ENCODE measurements at places on chromosomes 12 and 14.

- peak; percentile 36 for DNase-seq
These were observed 536.3 kb upstream of the CCDC196 start for GRCh38 chr14:65949711-65950516.

DNA sequence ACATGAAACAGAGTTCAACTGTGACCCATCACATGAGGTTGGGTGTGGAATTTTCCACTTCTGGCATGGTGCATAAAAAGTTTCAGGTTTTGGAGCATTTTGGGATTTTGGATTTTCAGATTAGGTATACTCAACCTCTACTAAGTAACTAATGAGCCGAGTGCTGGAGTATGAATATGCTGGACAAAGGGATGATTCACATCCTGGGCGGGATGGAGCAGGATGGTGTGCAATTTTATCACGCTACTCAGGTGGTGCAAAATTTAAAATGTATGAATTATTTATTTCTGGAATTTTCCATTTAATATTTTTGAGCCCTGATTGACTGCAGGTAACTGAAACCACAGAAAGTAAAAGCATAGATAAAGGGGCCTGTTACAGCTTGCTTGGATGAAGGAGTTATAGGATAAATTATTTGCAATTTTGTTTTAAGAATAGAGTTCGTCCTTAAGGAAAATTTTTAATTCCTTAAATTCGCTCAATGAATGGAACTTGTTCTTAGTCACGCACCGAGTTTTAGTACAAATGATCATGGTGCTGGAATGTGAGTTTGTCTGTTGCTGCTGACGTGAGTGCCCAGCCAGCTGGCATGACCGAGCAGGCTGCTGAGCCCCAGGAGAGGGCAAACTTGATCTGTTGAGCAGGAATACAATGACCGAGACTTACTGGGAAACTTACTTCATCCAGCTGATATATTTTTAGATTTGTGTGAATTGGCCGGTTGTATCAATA, 176.3 kb downstream of the ESR2 start:
- peak; percentile 76 for DNase-seq

- DNase-seq: no peak
These were observed 123.1 kb downstream of the PAH start for GRCh38 chr12:102793921-102794320.

DNA sequence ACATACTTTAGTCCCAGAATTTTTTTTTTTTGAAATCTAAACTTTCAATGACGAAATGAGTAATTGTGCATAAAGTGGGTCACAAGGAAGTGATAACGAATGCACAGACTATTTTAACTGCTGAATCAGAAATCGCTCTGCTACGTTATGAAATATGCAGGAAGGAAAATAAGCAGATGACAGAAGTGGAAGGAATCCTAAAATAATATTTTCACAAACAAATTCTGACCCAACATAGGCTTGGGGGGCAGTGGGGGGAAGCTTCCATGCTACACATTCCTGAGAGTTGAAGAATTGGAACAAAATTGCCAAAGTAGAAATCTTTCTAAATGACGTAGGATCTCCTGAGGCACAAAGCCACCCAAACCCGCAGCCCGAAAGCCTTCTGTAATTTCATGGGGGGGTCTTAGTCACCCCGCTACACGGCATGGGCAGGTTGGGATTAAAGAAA, 89.6 kb downstream of the ARF6 start:
- DNase-seq: peak; percentile 40

GRCh38 chr12:91387461-91388134, 205.0 kb upstream of the DCN start:
- no peak for DNase-seq

DNA sequence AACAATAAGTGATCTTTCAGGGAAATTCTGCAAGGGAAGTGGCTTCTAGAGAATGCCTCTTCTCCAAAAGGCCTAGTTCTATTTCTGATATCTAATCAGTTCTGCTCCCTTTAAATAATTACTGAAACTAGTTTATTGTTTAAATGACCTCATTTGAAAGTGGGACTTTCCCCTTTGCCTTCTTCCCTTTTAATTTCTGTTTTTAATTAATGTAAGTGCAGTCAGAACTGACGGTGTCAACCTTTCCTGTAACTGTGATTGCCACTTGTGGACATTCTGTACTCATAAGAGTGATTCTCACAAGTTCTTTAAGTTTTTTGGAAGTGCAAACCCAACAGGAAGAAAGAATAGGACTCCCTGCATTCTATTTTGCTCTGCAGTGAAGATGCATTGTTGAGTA, 265.3 kb upstream of the PLEKHG7 start:
- no peak for DNase-seq

- no peak for DNase-seq
These were observed 31.5 kb downstream of the EPS8 start for GRCh38 chr12:15757553-15758255.

DNA sequence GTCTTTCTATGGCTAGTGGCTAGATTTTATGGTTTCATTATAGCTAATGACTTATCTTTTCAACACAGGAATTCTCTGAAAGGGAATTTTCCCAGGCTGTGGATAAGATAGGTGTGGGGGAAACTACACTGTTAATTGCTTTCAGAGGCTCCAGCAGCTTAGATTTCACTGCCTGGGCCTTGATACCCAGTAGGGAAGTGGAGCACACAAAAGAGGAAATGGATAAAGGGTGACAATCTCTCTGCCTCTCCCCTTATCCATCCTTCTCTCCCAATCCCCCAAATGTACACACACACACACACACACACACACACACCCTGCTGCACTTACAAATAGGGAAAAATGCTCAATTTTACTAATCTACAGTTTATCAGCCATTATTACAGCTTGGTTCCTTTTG, 19.1 kb downstream of the SIX4 start:
- no peak for DNase-seq

DNA sequence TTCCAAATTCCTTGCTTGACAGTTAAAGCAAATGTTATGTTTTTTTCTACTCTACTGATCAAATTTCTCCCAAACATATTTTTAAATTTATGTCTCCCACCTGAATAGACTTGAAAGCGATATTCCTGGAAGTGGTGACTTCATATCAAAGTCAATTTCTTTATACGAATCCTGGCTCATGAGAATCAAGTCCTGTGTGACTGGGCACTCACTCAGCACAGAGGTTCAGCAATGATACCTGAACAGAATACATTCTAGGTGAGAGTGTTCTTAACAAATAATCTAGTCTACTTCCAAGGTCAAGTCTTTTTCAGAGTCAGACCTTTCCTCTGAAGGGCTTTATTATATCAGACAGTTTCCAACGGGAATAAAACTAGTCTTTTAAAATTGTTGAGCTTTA, 1070.6 kb downstream of the TRHDE start:
- DNase-seq: no peak

DNA sequence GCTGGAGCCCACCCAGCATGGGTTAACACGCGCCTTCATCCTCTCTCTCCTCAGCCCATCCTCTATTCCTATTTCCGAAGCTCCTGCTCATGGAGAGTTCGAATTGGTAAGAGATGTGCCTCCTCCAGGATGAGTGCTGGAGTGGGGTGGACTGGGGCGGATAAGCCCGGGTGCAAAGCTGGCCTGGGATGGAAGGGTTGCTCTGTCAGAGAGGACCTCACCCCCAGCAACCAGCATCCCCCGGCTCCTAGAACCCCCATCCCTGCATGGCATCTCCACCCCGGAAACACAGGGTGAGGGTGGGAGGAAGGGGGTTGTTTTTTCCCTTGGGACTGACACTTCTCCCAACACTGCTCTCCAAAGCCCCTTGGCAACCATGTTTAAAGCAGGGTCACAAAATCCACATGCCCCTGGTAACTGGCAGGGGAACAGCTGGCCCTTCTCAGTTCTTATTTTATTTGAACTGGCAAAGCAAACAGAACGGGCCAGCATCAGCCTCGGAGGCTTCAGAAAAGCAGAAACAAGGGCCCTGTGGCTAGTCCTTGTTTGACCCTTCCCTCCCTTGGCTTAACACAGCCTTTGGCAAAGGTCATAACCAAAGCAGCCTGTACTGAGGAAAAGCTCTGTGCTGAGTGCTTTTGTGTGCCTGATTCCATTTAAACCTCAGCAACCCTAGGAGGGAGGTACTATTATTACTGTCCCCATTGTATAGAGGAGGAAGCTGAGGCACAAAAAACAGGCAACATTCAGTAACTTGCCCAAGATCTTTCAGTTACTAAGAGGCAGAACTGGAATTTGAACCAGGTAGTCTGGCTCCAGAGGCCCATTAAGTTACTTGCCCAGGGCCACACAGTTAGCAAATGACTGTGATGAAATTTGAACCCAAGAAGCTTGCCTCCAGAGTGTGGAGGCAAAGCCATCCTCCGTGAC, 4.2 kb downstream of the GSTZ1 start:
- DNase-seq: no peak

DNA sequence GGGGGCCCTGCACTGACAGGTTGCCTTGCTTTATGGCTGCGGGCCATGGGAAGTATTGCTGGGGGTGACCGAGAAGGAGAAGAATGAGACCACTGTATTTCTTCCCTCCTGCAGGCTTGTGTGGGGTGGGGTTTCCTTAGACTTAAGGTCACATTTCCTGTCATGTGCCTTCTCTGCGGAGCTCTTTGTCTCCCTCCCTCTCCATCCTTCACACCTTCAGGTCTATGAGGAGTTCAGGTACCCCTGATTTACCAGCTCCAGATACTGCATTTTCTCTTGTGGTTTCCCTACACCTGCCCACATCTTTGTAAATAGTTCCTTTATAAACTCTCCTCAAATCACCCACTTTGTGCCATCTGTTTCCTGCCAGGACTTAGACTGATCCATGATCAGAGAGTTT, 3.6 kb downstream of the FNTB start:
- no peak for DNase-seq

- no peak for DNase-seq
These were observed 2.9 kb downstream of the NEK9 start for GRCh38 chr14:75123991-75124390.

DNA sequence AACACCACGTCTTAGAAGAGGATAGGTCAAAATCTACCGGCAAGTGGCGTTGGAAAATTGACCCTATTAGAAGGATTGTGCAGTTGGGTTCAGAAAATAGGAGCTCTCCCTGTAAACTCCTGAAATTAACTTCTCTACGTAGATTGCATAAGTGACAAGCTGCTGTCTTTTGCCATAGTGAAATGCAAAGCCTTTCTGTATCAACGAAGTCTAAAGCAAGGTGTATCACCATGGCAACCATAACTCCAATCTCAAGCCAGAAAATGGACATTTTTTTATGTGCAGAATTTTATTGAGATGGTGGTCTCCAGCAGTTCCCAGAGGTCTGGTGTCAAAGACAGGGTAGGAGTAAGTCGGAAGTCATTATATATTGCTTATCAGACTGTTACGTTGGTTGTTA, 367.7 kb upstream of the NOVA1 start:
- no peak for DNase-seq

DNA sequence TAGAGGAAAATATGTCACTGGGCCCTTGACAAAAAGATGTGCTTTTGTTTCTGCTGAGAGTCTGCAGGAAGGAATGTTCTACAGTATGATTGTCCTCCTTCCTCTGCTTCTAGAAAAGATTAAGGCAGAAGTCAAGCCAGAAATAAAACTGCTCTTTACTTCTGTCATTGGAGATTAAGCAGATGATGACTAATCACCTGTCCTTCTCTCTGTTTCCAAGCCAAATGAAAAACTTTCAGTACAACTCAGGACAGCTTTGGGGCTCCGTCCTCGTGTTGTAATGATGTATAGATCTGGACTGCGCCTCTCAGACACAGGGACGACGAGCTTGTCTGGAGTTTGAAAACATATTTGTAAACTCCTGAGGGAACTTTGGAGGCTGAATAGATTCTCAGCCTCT, 159.3 kb downstream of the DYRK2 start:
- DNase-seq: no peak

DNA sequence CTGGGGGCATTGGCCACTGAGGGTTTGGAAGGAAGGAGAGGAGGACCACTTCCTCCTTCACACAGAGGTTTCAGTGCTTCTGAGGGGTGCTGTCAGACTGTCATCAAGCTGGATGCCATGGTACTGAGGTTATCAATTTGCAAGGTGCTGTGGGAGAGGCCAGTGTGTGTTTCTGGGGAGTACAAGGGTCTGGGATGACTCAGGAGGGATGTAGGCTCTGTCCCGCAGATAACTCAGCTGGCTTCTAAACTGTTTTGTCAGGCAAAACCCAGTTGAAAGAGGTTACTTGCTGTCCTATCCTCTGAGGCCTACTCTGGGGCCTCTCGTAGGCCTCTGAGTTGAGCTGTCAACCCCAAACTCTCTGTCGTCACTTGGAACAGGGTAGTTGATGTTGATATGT, 22.8 kb downstream of the ADCK1 start:
- no peak for DNase-seq

DNA sequence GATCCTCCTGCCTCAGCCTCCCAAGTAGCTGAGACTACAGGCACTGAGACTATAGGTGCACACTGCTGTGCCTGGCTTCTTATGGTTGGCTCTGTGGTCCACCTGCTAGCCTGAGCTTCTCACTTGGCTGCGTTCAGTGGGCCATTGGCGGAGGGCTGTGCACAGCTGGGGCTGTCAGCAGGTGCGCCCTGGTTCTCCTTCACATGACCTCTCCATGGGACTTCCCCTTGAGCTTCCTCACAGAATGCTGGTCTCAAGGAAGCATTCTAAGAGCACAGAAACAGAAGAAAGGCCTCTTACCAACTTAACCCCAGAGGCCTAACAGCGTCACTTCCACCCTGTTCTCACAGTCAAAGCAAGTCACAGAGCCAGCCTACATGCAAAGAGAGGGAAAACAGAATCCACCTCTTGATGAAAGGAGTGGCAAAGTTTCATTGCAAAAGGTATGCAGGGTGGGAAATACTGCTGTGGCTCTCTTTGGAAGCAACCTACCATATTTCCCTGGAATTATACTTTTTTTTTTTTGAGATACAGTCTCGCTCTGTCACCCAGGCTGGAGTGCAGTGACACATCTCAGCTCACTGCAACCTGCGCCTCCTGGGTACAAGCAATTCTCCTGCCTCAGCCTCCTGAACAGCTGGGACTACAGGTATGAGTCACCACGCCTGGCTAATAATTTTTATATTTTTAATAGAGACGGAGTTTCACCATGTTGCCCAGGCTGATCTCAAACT, 9.3 kb downstream of the RILPL2 start:
- no peak for DNase-seq

DNA sequence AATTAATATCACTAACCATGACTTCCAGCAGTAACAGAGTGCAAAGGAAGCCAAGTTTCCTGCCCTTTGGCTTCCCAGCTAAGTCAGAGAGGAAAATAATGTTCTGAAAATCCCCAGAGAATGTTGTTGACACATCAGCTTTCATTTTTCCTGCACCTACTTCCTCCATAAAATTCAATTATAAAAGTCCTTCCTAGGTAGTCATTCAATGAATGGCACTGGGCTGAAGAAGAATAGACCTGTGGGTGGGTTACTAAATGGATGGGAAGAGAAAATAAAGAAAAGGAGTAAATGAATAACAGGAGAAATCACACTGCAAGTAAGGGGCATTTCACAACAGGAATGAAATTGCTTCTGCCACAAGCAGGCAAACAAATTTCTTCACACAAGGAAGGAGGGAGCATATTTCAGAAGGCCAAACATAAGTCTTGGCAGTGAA, 73.2 kb upstream of the MDM1 start:
- no peak for DNase-seq

- DNase-seq: peak; percentile 69
These were observed 618.6 kb downstream of the AACS start for GRCh38 chr12:125683748-125684381.

DNA sequence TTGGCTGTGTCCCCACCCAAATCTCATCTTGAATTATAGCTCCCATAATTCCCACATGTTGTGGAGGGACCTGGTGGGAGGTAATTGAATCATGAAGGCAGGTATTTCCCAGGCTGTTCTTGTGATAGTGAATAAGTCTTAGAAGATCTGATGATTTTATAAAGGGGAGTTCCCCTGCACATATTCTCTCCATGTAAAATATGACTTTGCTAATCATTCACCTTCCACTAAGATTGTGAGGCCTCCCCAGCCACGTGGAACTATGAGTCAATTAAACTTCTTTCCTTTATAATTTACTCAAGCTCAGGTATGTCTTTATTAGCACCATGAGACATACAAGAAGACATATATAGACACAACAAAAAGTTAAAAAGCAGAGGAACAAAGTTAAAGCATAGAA, 120.0 kb downstream of the CPNE8 start:
- no peak for DNase-seq

Data from right cardiac atrium (tissue), 5 donors.